Anterior cingulate cortex (tissue), 58 donors: ENCODE measurements at places on chromosomes 5 and 9.
A peak's percentile ranks its signal among the peaks of the same experiment; 100 is the strongest.

- DNase-seq, result no peak
Measured at GRCh38 chr5:128775558-128775957, 189.7 kb upstream of the SLC27A6 start.

- no peak for DNase-seq
Measured at GRCh38 chr5:171597946-171598640, 178.6 kb downstream of the FGF18 start.

GRCh38 chr9:5478206-5478605 lies 27.9 kb downstream of the CD274 start:
- DNase-seq, result no peak

- no peak for DNase-seq
Measured at GRCh38 chr5:122480146-122480545, 168.1 kb downstream of the SNCAIP start.

DNA sequence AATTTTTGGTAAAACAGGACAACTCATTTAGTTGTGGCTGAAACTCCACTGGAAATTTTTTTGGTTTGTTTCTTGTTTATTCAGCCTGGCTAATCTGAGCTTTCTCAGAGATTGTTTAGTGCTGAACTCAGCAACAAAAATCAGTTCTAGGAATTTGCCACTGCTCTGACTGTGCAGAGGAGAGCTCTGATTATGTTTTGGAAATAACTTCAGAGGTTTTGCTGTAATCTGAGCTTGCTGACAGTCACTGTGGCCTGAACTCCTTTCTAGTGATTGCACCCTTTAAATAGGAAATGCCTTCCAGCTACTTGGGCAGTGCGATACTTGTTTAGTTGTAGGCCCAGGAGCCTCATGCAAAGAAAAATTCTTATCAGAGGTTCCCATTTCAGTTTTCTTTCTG lies 60.2 kb downstream of the OSTF1 start:
- no peak for DNase-seq

- DNase-seq, result no peak
Measured at GRCh38 chr5:81629986-81630385, 120.9 kb downstream of the SSBP2 start.

GRCh38 chr5:81192373-81192750 lies 40.8 kb upstream of the CKMT2 start:
- no peak for DNase-seq

DNA sequence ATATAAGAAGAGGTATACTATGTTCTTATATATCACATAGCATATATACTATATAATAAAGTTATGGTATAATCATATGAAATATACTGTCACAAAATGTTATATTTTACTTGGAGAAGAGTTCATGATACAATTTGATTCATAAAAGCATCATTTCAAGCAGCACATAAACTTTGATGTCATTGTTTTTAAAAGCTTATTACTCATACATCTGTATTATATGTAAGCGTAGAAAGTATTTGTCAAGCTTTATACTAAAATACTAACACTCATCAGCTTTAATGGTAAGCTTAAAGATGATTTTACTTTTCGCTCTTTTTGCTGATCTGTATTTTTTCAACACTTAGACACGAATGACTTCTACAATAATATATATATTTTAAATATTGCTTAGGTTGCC lies 34.0 kb upstream of the ZNF618 start:
- DNase-seq, result no peak

- no peak for DNase-seq
Measured at GRCh38 chr5:7347377-7347776, 48.6 kb upstream of the ADCY2 start.

- DNase-seq, result no peak
Measured at GRCh38 chr5:157607371-157608161, 32.0 kb upstream of the ADAM19 start.

GRCh38 chr9:97982683-97983588 lies at the start of gene ANP32B:
Gene ANP32B (plus strand): TSS chr9:97983341. CDS start chr9:97983556, 215 bp downstream.
- DNase-seq, result peak; percentile 89

GRCh38 chr5:30540150-30540549 lies 653.3 kb upstream of the CDH6 start:
- no peak for DNase-seq

DNA sequence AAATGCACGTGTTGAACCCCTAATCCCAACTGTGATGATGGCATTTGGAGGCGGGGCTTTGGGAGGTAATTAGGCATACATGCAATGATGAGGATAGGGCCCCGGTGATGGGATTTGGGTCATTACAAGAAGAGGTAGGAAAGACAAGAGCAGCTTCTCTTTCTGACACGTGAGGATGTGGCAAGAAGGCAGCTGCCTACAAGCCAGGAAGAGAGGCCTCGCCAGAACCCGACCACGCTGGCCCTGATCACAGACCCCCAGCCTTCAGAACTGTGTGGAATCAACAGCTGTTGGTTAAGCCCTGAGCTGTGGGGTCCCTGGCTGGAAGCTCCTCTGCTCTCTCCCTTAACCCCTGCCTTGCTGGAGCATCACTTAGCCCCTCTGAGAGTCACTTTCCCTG lies 57.5 kb downstream of the COL23A1 start:
- no peak for DNase-seq

DNA sequence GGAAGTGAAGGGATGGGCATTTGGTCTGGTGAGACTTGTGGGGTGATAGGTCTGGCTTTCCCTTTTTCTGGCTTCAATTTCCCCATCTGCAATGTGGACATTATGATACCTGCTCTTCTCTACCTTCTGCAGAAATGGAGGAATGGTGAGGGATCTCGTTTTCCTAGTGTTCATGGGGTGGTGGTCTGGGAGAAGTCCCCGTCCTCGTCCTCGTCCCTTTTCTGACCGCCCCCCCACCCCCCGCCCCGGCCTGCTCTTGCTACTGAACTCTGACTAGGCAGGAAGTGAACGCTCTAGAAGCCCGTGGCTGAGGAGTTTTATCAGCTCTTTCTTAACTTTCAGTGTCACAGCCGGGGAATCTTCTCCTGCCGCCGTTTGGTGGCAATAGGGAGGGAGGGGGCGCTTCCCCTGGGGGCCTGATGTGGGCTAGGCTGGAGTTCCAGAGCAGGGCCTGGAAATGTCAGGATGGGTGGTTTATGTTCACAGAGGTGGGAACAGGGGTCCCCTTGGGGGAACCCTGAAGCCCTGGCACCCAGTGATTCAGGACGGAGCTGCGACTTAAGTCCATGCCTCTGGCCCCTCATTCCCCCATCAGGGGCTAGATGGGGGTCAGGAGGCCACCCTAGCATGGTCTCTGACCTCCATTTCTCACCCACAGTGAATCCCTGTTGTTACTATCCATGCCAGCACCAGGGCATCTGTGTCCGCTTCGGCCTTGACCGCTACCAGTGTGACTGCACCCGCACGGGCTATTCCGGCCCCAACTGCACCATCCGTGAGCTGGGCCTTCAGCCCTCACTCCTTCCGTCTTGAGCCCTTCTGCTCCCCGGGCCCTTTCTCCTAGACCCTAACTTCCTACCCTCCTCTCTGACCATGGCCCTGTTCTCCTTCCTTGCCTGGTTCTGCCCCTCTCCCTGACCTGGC lies 6.7 kb downstream of the PTGS1 start:
- no peak for DNase-seq

GRCh38 chr5:36304095-36304805 lies 2.5 kb upstream of the RANBP3L start:
- DNase-seq, result no peak

- no peak for DNase-seq
Measured at GRCh38 chr9:87433853-87434252, 63.8 kb upstream of the DAPK1 start.

- no peak for DNase-seq
Measured at GRCh38 chr5:54882101-54882500, 103.3 kb downstream of the ESM1 start.

- no peak for DNase-seq
Measured at GRCh38 chr9:98104445-98104881, 14.6 kb downstream of the TRIM14 start.

DNA sequence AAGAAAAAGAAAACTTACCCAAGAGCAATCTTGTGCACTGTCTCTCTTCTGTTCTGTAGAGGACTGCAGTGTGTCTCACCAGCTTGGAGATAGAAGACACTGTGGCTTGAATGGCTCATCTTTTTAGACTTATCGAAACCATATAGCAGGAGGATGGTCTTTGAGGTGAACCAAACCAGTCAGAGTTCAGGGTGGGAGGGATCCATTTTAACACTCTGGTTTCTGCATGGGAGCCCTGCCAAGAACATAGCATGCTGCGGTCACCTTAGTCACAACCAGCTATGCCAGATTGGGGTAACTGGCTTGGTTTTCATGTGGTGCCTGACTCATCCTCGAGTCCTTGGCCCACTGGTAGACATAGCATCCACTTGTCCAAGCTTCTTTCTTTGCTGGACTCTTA lies 135.1 kb downstream of the PAPPA start:
- DNase-seq, result no peak

- no peak for DNase-seq
Measured at GRCh38 chr5:62322484-62322883, 16.5 kb downstream of the KIF2A start.

GRCh38 chr5:160744268-160745101 lies 107.5 kb downstream of the ATP10B start:
- DNase-seq, result no peak

GRCh38 chr5:169354263-169354662 lies 53.3 kb upstream of the SLIT3 start:
- DNase-seq, result no peak

GRCh38 chr9:132880324-132880661 lies 1.6 kb downstream of the SPACA9 start:
- no peak for DNase-seq

- no peak for DNase-seq
Measured at GRCh38 chr9:131613921-131614320, 68.6 kb downstream of the PRRT1B start.

DNA sequence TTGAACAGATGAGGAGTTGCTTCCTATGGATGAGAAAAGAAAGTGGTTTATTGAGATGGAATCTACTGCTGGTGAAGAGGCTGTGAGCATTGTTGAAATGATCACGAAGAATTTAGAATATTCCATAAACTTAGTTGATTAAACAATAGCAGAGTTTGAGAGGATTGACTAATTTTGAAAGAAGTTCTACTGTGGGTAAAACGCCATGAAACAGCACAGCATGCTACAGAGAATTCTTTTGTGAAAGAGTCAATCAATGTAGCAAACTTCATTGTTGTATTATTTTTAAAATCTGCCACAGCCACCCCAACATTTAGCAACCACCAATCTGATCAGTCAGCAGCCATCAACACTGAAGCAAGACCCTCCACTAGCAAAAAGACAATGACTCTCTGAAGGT lies 309.1 kb downstream of the SPOCK1 start:
- DNase-seq, result no peak

DNA sequence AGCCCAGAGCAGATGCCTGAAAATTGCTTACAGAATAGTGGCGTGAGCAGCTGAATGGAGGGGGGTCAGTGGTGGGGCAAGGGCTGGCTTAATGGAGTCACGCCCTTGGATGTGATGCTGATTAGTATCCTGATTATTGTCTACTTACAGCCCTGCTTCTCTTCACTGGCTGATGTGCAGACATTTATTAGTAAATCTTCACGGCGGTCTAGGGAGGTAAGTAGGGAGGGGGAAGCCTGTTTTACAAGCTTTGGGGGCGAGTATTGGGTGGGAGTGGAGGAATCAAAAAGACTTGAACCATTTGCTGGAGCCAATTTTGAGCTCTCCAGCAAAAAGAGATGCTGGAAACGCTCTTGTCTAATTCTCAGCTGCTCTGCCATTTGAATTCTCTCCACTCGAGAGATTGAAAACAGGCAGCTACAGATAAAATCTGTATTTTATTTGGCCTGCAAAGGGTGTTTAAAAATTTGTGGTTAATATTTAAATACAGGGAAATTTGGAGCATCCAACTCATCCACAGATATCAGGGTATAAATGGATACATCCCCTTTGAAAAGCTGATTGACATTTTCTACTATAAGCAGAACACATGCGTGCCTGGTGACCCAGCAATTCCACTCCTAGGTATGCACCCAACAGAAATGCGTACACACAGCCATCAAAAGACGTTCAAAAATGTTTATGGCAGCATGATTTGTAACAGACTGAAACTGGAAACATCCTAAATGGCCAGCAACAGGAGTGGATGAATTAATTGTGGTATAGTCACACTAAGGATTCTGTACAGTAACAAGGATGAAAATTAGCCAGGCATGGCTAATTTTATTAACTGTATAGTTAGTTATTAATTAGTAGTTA lies 19.5 kb upstream of the ALDH1B1 start:
- DNase-seq, result no peak

- DNase-seq, result no peak
Measured at GRCh38 chr5:64947801-64948200, 179.1 kb downstream of the CWC27 start.

GRCh38 chr5:167786871-167787578 lies 504.4 kb upstream of the WWC1 start:
- DNase-seq, result no peak

GRCh38 chr5:141692533-141692888 lies 10.5 kb upstream of the ARAP3 start:
- DNase-seq, result no peak

DNA sequence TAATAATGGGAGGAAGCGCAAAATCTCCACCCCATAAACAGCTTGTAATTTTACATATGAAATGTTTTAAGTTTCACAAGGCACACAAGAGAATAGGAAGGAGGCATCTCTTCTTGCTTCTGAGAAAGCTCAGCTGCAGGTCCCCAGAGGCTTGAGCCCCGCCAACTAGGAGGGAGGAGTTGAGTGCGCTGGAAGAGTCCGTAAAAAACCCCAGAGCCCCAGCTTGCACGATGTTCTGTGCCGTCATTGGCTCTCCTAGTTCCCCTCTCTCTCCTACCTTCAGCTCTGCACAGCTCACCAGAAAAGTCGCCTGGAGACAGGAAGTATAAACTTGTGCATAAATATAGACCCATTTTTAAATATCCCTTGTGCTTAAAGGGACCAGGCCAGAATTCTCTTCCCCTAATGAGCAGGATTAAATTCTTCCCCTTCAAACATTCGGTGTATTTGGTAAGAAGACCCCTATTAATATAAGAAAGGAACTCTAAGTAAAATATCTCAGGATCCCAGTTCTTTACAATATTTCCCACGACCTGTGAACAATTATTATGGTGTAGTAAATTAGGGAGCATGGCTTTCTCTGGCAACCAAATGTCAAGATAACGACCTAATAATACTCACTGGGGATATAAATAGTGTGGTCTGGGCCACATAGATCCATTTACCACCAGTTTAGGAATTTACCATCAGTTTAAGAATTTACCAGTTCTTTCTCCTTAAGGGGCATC lies 13.7 kb downstream of the GLRX start:
- peak; percentile 62 for DNase-seq

GRCh38 chr5:141326088-141326854 lies 4.0 kb upstream of the PCDHGA1 start:
- peak; percentile 47 for DNase-seq

DNA sequence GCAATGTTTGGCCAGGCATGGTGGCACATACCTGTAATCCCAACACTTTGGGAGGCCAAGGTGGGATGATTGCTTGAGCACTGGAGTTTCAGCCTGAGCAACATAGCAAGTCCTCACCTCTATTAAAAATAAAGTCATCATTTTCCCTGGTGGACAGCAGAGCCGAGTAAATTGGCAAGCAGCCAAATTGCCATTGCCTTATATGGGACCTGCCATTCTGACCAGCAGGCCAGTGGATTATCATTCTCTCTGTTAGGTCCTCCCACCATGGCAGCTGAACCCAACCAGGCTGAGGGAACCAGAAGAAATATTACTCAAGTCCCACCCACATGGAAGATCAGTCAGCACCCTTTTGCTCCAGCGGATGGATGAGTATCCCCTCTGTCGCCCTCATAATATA lies 1829.9 kb downstream of the EFNA5 start:
- DNase-seq, result no peak
